ENCODE measurements at places on chromosomes 1 and 21.

DNA sequence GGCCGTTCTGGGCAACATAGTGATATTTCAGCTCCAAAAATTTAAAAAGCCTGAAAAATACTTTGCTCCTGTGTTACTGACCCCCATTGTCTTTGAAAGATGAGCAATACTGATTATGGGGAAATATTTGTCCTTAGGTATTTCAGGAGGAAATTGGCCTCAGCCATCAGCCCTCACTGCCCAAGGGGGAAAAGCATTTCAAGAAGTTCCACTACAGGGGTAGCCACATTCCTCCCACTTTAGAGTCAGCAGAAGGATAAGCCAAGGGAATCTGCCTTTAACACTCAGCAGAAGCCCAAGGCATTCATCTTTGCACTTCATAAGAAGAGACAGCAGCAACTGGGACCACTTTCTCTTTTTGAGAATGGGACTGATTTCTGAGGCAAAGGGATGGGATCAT is 40.5 kb upstream of the ZNF326 start:
- no peak for DNase-seq

- DNase-seq = no peak
Measured at GRCh38 chr1:15843826-15844572, 3.5 kb upstream of the SPEN start.

GRCh38 chr1:2804628-2805351 is 3.3 kb upstream of the TTC34 start:
- DNase-seq = no peak

GRCh38 chr21:37711836-37712568 is 204.3 kb downstream of the KCNJ6 start:
- DNase-seq = no peak

Measured in DMS79 (cell line).